ENCODE measurements at places on chromosomes 1 and 21. TPM values are rescaled to one million over a fixed set of nuclear protein-coding genes. Genes with fewer than 3 reads are reported as not detected.

The EIF3I gene
- total RNA-seq, result 390 TPM

The SPRR1A gene
- not detected for total RNA-seq

The RNF186 gene
- total RNA-seq, result not detected

The TNN gene
- not detected for total RNA-seq

GRCh38 chr1:204842892-204843291 is 27.8 kb upstream of the NFASC start:
- no peaks in the 10 kb centered on the region for H3K36me3 ChIP-seq
- no peak for DNase-seq
- H3K27ac ChIP-seq, result no peak overlapping the region
- no peak overlapping the region for H3K4me3 ChIP-seq
- no peaks in the 10 kb centered on the region for H3K27me3 ChIP-seq

- peaks cover 13% of the 10 kb centered on the region for H3K27me3 ChIP-seq
- H3K36me3 ChIP-seq, result no peaks in the 10 kb centered on the region
- H3K27ac ChIP-seq, result no peak overlapping the region
- H3K4me3 ChIP-seq, result no peak overlapping the region
These were observed 70.9 kb downstream of the SDC3 start for GRCh38 chr1:30837653-30838052.

DNA sequence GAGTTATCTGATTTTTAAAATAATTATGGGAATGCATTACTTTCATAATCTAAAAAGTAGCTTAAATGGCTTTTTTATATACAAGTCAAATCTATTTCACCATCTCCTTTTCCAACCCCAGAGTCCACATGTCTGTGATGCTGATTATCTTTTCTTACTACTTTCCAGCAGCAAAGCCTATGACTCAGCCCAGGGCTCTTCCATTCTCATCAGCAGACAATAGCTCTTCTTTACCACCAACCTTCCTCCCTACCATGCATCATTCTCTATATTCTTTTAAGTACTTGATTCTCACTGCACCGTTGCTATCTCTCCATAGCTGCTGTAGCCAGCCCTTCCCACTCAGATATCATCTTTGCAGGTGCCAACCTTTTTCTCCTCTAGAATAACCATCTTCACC is 61.3 kb downstream of the OVGP1 start:
- no peaks in the 10 kb centered on the region for H3K36me3 ChIP-seq
- H3K4me1 ChIP-seq, result no peaks in the 10 kb centered on the region
- DNase-seq, result no peak
- peaks cover 3% of the 10 kb centered on the region for H3K27me3 ChIP-seq
- H3K27ac ChIP-seq, result no peak overlapping the region
- no peak overlapping the region for H3K4me3 ChIP-seq

DNA sequence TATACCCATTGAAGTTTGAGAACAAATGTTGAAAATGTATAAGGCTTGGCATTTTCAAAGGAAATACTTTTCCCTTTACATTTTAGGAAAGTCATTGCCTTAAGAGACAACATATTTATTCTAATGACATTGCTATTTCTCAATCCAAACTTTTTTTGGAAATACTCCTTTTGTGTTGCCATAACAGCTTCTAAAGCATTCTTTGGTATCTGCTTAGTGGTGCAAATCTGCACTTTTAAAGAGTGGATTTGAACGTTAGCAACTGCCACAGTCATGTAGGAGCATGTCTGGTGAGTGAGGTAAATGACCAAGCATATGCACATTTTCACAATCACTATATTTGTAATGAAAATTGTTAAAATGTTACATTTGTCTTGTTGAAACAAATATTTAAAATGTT is 124.4 kb upstream of the GORAB start:
- no peak for DNase-seq
- no peak overlapping the region for H3K4me3 ChIP-seq
- no peaks in the 10 kb centered on the region for H3K36me3 ChIP-seq
- H3K27ac ChIP-seq, result no peak overlapping the region
- H3K27me3 ChIP-seq, result no peaks in the 10 kb centered on the region
- no peaks in the 10 kb centered on the region for H3K4me1 ChIP-seq
